ENCODE measurements at places on chromosomes 3 and 15. TPM values are rescaled to one million over a fixed set of nuclear protein-coding genes. Genes with fewer than 3 reads are reported as not detected.

- no peaks in the 10 kb centered on the region for H3K27me3 ChIP-seq
- H3K4me3 ChIP-seq: no peak overlapping the region
Observed at GRCh38 chr3:146169891-146170290, 8.9 kb upstream of the PLOD2 start.

DNA sequence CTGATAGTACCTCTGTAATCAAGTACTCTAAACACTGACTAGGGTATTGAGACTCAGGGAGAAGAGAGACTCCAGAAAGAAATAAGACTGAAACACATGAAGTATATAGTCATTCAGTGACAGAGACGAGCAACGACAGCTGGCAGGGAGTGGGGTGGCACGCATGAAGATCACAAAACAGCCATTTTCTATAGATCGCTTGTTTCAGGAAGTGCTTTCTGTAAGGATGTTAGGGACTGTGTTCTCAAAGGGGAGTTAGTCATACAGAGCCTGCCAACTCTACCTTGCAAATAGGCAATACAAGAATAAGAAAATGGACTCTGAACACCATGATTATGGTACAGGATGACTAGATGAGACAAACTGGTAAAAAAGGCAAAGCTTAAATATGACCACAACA lies 139.5 kb downstream of the TBL1XR1 start:
- H3K27me3 ChIP-seq: no peaks in the 10 kb centered on the region
- H3K27ac ChIP-seq: no peak overlapping the region
- H3K4me3 ChIP-seq: no peak overlapping the region
- H3K4me1 ChIP-seq: peaks cover 5% of the 10 kb centered on the region
- ATAC-seq: no peak

- no peaks in the 10 kb centered on the region for H3K27me3 ChIP-seq
- H3K4me3 ChIP-seq: no peak overlapping the region
- H3K4me1 ChIP-seq: peaks cover 19% of the 10 kb centered on the region
- ATAC-seq: no peak
- H3K27ac ChIP-seq: no peak overlapping the region
- H3K36me3 ChIP-seq: no peaks in the 10 kb centered on the region
Observed at GRCh38 chr15:60922736-60923135, 306.4 kb downstream of the RORA start.

GRCh38 chr3:140573011-140573410 lies 104.9 kb upstream of the TRIM42 start:
- no peak for ATAC-seq
- no peak overlapping the region for H3K4me3 ChIP-seq
- no peaks in the 10 kb centered on the region for H3K4me1 ChIP-seq
- no peaks in the 10 kb centered on the region for H3K36me3 ChIP-seq

DNA sequence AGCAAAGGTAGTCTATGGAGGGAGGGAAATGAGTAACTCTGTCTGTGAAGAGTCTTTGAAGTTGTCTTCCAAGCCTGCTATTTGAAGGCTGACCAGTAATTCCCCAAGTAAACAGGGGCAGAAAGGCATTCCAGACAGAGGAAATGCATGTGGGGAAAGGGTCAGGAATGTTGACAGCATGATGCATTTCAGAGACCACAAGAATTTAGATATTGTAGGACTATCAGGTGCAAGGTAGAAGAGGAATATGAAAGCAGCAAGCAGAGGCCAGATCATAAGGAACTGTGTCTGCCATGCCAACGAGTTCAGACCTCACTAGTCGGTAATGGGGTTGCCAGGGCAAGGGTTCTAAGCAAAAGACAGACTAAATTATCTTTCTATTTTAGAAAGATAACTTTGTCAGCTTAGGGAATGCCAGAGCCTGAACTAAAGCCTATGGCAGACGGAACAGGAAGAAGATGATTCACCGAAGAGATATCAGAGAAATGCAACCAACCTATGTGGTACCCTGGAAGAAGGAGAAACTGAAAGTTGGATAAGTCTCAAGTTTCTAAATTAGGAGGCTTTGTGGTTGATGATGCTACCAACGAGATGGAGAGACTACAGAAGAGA lies 327.0 kb upstream of the RORA start:
- H3K4me1 ChIP-seq: no peaks in the 10 kb centered on the region
- ATAC-seq: no peak
- no peaks in the 10 kb centered on the region for H3K36me3 ChIP-seq
- no peaks in the 10 kb centered on the region for H3K27me3 ChIP-seq
- H3K27ac ChIP-seq: no peak overlapping the region
- no peak overlapping the region for H3K4me3 ChIP-seq

DNA sequence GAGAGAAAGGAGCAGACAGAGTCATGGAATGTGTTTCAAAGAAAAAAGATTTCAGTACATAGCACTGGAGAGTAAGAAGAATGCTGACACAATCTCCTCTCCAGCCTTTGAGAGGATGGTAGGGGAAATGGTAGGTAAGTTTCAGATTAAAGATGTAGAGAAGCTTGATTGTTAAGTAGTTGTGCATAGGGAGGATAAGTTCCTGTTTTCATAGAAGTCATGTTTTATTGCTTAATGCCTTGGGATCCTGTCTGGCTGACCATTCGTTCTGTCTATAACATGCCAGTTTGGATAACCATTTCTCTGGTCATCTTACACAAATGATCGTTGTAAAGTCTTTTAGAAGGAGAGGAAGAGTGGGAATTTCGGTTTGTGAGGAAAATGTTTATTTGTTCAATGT lies 95.7 kb upstream of the IGSF10 start:
- H3K36me3 ChIP-seq: no peaks in the 10 kb centered on the region
- no peak for ATAC-seq
- H3K27ac ChIP-seq: no peak overlapping the region
- H3K27me3 ChIP-seq: no peaks in the 10 kb centered on the region
- no peaks in the 10 kb centered on the region for H3K4me1 ChIP-seq
- no peak overlapping the region for H3K4me3 ChIP-seq

DNA sequence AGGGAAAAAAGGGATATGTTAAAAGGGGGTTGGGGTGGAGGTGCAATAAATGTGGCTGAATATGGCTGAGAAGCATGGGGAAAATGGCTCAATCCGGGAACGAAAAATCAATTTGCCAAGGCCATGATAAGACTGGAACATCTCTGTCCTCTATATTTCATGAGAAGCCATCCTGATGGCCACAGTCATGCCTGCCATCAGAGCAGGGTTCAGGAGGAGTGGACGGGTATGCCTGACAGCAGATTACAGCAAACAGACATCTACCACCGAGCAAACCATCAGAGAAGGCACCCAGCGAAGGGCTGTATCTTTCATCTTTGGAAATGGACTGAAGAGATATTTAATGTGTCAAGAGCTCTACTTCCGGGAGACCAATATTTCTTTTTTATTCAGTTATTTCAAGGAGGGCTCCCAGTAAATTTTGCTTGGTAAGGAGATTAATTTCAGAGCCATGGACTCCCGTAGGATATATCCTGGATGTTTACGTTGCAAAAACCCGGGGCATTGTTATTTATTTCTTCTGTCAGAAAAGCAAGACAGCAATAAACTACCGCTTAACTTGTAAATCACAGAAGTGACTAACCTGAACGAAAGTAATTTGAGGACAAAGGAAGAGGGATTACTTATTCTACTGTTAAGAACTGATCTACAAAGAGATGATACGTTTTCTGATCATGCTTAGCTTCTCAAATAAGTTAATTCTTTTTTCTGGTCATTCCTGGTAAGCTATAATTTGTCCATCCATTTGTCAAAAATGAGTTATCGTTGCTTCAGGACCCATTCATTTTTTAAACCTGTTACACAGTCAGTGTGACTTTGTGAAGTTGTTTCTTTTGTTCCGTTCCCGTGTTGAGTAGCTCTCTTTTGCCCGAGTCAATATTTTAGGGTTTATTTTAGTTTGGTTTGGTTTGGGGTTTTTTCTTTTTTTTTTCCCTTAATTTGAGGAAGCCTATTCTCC lies 80.6 kb upstream of the CHD2 start:
- H3K4me1 ChIP-seq: peaks cover 12% of the 10 kb centered on the region
- no peaks in the 10 kb centered on the region for H3K27me3 ChIP-seq
- no peaks in the 10 kb centered on the region for H3K36me3 ChIP-seq
- peak overlapping the region; percentile 84 for H3K27ac ChIP-seq
- H3K4me3 ChIP-seq: peak overlapping the region; percentile 46
- no peak for ATAC-seq

- no peaks in the 10 kb centered on the region for H3K4me1 ChIP-seq
- H3K27ac ChIP-seq: no peak overlapping the region
- no peak overlapping the region for H3K4me3 ChIP-seq
- H3K27me3 ChIP-seq: no peaks in the 10 kb centered on the region
Observed at GRCh38 chr3:86149054-86149453, 841.9 kb downstream of the VGLL3 start.

GRCh38 chr15:90414408-90415028 lies 26.5 kb downstream of the IQGAP1 start:
- H3K27me3 ChIP-seq: no peaks in the 10 kb centered on the region
- H3K4me3 ChIP-seq: no peak overlapping the region
- H3K36me3 ChIP-seq: no peaks in the 10 kb centered on the region
- no peak overlapping the region for H3K27ac ChIP-seq
- ATAC-seq: no peak
- peaks cover 12% of the 10 kb centered on the region for H3K4me1 ChIP-seq

GRCh38 chr3:81245043-81245442 lies 516.4 kb downstream of the GBE1 start:
- no peak overlapping the region for H3K27ac ChIP-seq
- H3K36me3 ChIP-seq: no peaks in the 10 kb centered on the region
- H3K4me3 ChIP-seq: no peak overlapping the region
- no peak for ATAC-seq

DNA sequence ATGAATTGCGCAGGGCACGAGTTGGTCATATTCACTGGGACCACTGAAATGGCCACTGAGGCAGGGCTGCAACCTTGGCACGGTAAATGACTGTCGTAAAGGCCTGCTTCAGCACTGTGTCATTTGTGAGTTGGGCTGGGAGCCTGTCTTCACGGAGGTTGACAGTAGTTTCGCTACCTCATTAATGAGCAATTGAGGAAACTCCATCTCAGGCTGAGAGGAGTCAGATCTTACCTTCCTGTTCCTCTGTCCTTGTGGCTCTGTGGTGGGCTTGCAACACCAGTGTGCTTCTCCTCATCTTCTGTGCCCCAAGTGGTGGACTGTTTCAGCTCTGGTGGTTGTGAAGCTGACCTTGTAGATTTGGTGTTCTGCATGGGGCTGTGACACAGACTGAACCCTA lies 80.1 kb upstream of the EIF1B start:
- no peaks in the 10 kb centered on the region for H3K27me3 ChIP-seq
- H3K27ac ChIP-seq: no peak overlapping the region
- no peak overlapping the region for H3K4me3 ChIP-seq

DNA sequence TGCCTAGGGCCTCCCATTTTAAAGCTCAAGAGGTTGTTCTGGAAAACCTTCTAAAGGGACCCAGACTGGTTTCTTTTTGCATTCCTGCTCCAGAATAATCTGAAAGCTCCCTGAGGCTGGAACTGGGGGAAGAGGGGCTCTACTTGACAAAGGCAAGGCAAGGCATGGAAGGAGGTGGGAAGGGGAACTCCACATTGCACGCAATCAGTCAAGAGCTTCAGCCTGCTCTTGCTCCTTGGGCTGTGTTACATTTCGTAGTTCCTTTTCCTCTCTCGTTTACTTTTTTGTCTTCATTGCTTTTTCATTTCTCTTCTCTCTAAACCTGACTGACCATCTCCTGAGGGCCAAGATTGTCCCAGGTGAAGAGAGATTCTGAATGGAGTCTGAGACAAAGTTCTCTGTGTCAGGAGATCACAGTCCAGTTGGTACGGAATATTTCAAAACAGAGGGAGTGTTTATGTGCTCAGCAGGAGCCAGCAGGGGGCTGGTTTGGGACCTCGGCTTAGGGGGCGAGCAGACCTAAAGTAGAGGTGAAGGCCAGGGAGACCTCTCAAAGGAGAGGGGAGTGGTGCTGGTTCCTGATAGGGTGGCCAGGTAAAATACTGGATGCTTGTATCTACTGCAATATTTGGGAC lies 6.0 kb upstream of the KCTD6 start:
- no peaks in the 10 kb centered on the region for H3K4me1 ChIP-seq
- no peaks in the 10 kb centered on the region for H3K36me3 ChIP-seq
- no peak overlapping the region for H3K27ac ChIP-seq
- no peak for ATAC-seq
- H3K4me3 ChIP-seq: no peak overlapping the region

DNA sequence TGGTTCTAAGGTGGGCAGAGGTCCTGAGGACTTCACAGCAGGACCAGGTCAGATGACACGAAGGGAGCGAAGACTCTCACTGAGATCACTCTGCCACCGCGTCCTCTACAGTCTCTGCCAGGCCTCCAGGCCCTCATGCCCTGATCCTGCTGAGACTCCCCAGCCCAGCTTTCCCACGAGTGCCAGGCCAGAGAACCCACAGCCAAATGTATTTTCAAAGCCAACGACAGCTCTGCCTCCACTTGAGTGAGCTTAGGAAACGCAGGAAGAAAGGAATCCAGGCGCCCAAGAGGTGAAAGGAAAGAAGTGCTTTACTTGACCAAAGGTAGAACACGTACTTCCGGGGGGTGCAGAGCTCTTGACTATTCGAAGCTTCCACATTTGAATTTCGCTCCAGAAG lies 275.0 kb downstream of the XXYLT1 start:
- H3K27me3 ChIP-seq: no peaks in the 10 kb centered on the region
- ATAC-seq: no peak
- H3K27ac ChIP-seq: no peak overlapping the region
- no peaks in the 10 kb centered on the region for H3K4me1 ChIP-seq
- no peaks in the 10 kb centered on the region for H3K36me3 ChIP-seq
- no peak overlapping the region for H3K4me3 ChIP-seq

DNA sequence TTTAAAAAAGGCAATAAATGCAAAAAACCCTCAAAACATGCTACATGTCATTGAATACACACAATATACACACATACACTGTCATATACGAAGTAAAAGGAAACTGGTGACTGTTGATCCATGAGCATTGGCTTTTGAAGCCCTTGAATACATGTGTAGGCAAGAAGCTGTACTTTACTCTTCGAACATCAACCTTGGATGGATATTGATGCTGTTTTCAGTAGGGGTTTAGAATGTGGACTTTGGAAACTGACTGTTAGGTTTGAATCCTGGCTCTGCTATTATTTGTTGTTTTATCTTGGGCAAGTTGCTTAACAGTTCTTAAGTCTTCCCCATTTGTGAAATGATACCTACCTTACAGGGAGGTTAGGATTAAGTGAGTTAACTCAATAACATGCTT lies 30.5 kb downstream of the RNF13 start:
- no peak overlapping the region for H3K4me3 ChIP-seq
- no peaks in the 10 kb centered on the region for H3K4me1 ChIP-seq
- H3K36me3 ChIP-seq: no peaks in the 10 kb centered on the region
- no peak for ATAC-seq
- H3K27me3 ChIP-seq: no peaks in the 10 kb centered on the region
- no peak overlapping the region for H3K27ac ChIP-seq

DNA sequence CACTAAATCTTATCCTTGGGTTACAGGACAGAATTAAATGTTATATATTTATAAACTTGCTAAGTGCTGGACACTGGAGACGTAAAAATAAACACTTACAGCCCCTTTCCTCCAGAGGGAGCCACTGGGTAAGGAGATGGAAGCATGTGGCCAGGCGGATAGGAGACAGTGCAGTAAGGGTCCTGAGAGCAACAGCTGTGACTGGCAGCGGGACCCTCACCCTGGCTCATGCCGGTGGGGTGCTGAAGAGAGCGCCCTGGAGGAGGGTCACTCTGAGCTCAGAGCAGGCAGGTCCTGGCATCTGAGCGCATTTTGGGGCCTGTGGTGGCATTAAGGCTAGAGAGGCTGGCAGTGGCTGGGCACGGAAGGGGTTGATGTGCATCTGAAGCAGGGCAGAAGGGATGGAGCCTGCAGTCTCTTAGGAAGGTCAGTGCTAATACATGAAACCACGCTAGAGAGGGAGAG lies 16.0 kb downstream of the SEC61A1 start:
- no peak for ATAC-seq
- no peaks in the 10 kb centered on the region for H3K4me1 ChIP-seq
- H3K4me3 ChIP-seq: no peak overlapping the region

Gene SH2D7
- total RNA-seq: not detected

Gene SOX14
- total RNA-seq: not detected

Gene FSIP1
- 0.94 TPM for total RNA-seq

Gene PLSCR2
- not detected for total RNA-seq

Gene NANOGP8
- total RNA-seq: not detected

Gene TRANK1
- 12.3 TPM for total RNA-seq
